ENCODE measurements at places on chromosomes 5 and 9.
A peak's percentile ranks its signal among the peaks of the same experiment; 100 is the strongest.

GRCh38 chr9:91908293-91908623 lies 41.8 kb downstream of the ROR2 start:
- no peak for DNase-seq

DNA sequence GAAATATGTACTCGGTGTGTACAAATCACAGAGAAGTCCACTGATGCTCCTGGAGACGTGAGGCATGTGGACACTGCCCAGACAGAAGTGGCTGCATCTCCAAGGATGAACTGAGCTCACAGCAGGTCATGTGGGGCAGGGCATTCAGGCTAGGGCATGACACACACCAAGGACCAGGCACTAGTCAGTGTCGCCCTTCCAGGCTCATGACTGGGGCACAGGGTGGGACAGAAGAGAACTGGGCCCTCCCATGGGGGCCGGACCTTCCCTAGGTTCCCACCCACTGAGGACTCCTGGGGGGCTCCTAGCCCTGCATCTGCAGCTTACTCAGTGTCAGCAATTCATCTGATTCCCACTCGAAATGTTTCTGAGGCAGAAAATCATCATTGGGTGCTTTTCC lies 256.8 kb upstream of the IRX4 start:
- no peak for DNase-seq

- no peak for DNase-seq
These were observed 53.1 kb upstream of the TYRP1 start for GRCh38 chr9:12640016-12640587.

- DNase-seq: no peak
These were observed 74.5 kb downstream of the MRPS27 start for GRCh38 chr5:72245546-72245945.

DNA sequence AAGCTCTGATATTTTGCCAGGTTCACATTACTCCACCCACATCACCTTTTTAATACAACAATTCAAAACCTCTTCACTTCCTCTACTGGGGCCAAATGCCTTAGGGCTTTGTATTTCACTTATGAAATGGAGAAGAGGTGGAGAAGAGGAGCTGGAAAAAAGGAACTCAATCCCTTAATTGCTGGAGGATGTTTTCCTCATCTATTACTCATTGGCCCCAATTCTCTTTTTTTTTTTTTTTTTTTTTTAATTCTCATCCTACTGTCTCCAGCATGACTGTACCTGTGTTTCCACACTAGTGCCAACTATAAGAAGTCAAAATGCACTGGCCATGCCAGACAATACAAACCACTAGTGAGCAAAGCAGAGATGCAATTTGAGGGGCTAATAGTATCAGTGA lies 20.9 kb downstream of the FAM13B start:
- DNase-seq: no peak

DNA sequence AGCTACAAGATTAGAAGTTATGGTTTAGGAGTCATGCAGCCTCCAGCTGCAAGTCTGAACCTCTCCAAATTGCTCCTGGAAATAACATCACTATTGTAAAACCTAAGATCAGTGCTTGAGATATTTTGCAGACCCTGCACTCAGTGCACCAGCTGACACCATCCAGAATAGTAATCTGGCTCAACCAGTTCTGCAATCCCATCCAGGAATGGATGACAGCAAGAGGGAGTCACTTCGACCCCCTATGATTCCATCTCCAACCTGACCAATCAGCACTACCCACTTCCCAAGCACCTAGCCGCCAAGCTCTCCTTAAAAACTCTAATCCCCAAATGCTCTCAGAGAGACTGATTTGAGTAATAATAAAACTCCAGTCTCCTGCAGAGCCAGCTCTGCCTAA lies 37.9 kb upstream of the NR4A3 start:
- no peak for DNase-seq

- DNase-seq: no peak
These were observed 425.3 kb downstream of the CSNK1G3 start for GRCh38 chr5:123937230-123937629.

GRCh38 chr9:135230817-135231520 lies 143.5 kb downstream of the OLFM1 start:
- DNase-seq: no peak

- no peak for DNase-seq
These were observed 984 bp upstream of the RAD23B start for GRCh38 chr9:107281922-107282667.

DNA sequence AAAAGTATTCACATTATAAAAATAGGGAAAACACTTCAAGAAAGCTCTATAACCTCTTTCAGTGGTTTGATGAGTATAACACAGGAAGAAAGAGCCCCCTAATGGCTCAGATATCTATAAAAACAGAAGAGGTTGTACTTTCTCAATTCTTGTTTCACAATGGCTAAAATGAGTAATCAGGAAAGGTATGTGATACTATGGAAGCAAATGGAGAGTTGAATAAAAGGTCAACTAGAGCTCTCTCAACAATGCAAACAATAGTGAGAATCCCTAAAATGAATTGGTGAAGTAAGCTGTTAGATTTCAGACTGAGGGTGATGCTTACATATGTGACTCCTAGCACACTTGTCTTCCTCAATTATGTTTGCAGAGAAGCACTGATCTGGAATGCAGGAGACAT lies 584.6 kb upstream of the CDH18 start:
- no peak for DNase-seq

GRCh38 chr5:56607551-56607950 lies 207.8 kb upstream of the MAP3K1 start:
- DNase-seq: no peak

DNA sequence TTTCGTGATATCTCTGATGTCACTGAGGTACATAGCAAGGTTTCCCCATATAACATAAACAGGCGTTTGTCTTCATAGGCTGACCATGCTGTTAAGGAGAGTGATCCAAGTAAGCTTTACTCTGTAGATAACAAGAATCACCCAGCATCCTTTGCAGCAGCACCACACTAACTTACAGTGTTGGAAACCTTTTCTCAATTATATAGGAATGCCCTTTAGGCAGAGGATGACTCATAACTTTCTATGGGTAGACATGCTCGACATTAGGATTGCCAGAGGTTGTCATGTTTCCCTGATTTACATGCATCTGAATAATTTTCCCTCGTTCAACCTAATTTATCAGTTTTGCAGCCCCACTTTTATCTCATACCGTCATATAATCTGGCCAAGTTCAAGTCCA lies 870.0 kb upstream of the CDH9 start:
- no peak for DNase-seq

GRCh38 chr9:111926421-111926875 lies 29.8 kb downstream of the UGCG start:
- DNase-seq: peak; percentile 22

DNA sequence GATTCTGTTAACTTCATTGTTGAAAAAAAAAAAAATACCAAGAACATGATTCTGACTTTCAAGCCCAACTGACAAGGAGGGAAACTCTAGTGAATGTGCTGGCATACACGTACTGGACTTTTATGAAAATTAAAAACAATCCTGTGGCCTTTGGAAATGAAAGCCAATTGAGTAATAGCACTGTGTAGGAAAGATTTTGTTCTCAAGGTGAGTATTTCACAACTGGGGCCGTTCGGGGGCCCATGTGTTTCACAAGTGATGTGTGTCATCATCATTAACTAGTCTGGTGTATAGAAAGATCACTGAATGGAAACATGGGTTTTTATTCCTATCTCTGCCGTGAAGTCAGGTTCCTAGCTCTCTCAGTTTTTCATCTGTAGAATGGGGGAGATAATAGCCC lies 605.0 kb upstream of the CLINT1 start:
- DNase-seq: no peak

DNA sequence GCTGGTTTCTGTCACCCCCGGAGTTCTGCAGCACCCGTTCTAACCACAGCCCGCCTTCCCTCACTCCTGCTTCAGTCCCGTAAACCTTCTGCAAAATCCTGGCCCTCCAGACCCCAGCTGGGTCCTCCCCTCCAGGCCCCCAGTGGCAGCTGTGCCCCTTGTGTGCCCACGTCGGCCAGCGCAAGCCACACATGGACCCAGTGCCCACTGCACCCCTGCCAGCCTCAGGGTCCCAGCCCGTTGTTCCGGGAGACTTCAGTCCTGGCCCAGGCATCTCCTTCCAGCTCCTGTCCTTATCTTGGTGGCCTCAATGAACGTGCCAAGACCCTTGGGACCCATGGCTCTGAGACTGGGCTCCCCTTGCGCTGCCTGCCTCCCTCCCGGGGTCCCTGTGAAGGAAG lies 43.2 kb downstream of the EXD3 start:
- no peak for DNase-seq

- no peak for DNase-seq
These were observed 98.4 kb downstream of the PDE4D start for GRCh38 chr5:59795141-59795540.

- DNase-seq: no peak
These were observed 30.6 kb upstream of the SEMA4D start for GRCh38 chr9:89528540-89528939.

DNA sequence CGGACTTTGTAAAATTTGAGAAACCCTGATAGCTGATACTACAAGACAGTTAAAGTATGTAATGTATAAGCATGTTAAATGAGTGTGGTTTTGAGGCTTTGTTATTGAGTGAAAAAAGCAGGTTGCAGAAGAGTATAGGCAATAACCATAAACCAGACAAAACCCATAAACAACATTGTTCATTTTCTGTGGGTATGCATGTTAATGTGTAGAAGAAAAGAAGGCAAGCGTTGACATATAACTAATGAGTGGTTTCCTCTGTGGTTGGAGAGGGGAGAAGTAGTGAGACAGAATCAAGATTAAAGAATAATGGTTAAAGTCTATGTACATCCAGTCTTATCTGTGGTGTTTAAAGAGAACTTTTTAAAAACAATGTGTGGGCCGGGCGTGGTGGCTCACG lies 26.2 kb downstream of the RAD23B start:
- DNase-seq: no peak

All from stimulated activated CD8-positive, alpha-beta memory T cell treated with anti-CD3 and anti-CD28 coated beads, Interleukin-4, amount 100 ng/mL, for 24 hours (primary cell).